HuH-7.5 (cell line): ENCODE measurements at places on chromosomes 6 and 20.

- DNase-seq, result no peak
These were observed 92.9 kb downstream of the PLEKHG1 start for GRCh38 chr6:150692604-150693003.

GRCh38 chr6:168122521-168122920 lies 43.5 kb upstream of the FRMD1 start:
- DNase-seq, result peak; percentile 0

DNA sequence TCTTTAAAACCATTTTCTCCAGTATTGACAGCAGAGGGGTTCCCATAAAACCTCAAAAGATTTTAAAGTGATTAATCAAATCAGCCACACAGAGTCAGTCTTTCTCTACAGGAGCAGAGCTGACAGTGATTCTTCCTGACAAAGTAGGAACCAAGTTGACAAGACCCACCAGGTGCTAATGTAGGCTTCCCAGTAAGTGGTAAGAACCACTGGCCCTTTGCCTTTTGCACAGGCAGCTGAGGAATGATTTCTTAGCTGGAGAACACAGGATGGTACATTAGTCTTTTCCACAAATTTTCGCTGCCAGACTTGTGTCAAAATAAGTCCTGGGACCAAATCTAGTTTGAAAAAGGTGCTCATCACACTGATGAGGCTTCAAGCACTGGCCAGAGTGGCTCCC lies 95.8 kb downstream of the ARMC2 start:
- DNase-seq, result no peak

GRCh38 chr20:11492386-11492785 lies 425.3 kb upstream of the BTBD3 start:
- DNase-seq, result no peak

- no peak for DNase-seq
These were observed 49.8 kb upstream of the LYRM2 start for GRCh38 chr6:89688328-89688727.

DNA sequence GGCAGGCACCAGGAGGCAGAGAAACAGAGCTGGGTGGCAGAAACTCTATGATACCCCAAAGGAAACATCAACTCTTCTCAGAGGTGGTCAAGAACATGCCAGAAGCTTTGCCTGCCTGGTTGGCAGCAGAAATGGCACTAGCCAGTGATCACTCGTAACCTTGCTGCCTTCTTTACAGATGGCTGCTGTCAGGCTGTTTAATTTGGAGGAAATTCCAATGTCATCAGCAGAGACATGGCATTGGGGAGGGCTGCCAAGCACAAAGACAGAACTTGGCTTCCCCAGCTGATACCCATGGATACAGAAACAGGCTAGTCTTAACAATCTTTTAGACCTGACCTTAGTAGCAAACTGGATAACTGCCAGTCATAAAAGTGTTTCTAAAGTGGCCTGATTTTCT lies 153.6 kb downstream of the GMPR start:
- DNase-seq, result no peak

- no peak for DNase-seq
These were observed 317.7 kb upstream of the ADGRB3 start for GRCh38 chr6:68317366-68317765.

DNA sequence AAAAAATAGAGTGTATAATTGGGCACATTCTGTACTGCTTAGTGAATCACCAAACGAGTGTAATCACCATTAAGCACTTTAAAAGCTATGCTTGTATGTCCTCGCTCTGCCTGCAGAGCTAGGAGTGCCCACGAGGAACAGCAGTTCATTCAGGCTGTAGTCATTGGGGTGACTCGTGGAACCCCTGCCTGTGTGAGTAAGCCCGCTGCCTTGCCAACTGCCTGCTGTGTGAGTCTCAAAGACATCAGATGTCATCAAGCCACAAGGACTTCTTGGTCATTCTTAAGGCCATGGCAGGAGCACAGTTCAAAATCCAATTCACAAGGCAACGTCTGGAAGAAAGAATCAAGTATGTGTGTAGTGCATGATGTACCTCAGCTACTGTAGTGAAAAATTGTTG lies 60.4 kb downstream of the FOXO3 start:
- no peak for DNase-seq

DNA sequence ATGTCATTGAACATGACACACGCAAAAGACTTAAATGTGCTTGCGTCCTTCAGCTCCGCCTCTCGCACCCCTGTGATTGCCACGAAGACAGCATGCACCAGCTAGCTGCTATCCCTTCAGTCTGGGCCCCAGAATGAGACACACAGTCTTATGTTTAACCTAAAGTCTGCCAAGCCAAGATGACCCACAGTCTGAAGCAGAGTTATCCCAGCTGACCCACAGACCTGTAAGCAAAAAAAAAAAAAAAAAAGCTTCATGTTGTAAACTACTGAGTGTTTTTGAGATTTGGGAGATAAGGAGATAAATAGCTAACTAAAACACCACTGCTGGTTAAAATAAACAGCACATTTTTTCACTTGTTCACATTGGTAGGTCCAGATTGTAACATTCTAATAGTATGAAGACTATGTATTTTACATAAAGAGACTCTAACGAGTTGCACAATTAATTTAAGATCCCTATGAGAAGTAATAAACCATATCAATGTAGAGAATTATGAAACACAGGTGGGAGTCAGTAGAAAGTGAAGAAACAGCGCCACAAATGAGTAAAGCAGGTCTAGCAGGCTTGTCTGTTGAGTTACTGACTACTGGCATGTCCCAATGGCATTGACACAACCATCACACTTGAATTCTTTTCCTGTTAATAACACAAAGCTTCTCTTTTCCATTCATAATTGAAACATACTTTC lies 47.4 kb upstream of the CCDC28A start:
- peak; percentile 19 for DNase-seq

- DNase-seq, result no peak
These were observed 36.1 kb downstream of the FGD2 start for GRCh38 chr6:37041521-37041920.

DNA sequence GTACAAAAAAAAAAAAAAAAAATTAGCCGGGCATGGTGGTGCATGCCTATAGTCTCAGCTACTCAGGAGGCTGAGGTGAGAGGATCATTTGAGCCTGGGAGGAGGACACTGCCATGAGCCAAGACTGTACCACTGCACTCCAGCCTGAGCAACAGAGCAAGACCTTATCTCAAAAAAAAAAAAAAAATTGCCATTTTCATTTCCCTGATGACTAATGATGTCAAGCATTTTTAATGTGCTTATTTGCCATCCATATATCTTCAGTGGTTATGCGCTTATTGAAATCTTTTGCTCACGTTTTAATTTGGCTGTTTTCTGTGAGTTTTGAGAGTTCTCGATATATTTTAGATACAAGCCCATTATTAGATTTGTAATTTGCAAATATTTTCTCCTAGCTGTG lies 46.7 kb downstream of the PFDN4 start:
- DNase-seq, result no peak

GRCh38 chr6:31763619-31763940 lies 1.1 kb downstream of the SAPCD1 start:
- no peak for DNase-seq

GRCh38 chr6:28347119-28347518 lies 2.6 kb upstream of the ZKSCAN3 start:
- no peak for DNase-seq

- no peak for DNase-seq
These were observed 23.9 kb downstream of the MAP7 start for GRCh38 chr6:136526196-136526930.

DNA sequence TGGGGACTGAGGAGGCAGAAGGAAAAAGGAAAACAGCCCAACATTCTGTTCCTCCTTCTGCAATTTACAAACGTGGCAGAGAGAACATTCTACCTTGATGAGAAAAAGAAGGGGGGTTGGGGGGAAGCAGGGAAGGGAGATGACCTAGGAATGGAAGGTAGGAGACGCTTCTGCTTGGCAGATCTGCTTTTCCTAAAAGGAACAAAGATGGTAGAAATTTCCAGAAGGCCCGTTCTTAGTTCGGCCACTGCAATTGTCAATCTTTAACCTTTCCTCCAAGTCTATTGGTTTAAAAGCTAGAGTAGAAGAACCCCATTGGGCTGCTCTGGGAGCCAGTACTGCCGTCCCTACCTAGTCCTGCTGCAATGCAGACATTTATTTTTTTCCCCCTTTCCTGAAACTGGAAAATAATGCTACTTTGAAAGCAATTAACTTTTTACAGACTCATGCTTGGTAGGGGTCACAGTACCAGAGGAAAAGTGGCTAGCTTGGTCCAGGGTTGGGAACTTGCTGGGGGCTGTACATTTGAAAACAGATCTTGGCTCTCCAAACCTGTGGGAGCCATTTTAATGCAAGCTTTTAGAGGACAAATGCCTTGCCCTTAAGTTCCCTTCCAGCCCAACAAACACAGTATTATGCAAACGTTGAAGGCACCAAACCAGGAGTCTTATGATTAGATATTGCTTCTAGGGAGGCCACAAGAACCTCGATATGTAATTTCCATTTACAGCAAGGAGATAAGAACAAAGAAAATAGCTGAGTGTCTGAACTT lies 2.6 kb downstream of the ZMYND8 start:
- DNase-seq, result no peak

GRCh38 chr20:63081831-63082230 lies 75.1 kb upstream of the BHLHE23 start:
- DNase-seq, result no peak

DNA sequence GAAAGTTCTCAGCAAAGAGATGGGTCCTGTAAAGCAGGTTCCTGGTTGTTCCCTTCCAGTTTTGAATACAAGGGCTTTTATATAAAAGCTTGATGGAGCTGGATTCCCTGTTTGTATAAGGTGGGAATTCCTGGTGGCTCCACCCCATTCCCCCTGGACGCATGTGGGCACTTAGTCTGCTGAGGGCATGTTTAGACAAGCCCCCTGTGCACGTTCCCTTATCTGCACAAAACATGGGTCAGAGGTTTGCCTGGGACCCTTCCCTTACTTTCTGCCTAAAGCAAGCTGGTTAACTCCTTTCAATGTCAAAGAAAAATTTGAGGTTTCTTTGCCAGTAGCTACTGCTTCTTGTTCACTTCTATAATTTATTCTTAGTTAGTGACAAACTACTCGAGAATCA lies 181.1 kb downstream of the BCKDHB start:
- DNase-seq, result no peak

DNA sequence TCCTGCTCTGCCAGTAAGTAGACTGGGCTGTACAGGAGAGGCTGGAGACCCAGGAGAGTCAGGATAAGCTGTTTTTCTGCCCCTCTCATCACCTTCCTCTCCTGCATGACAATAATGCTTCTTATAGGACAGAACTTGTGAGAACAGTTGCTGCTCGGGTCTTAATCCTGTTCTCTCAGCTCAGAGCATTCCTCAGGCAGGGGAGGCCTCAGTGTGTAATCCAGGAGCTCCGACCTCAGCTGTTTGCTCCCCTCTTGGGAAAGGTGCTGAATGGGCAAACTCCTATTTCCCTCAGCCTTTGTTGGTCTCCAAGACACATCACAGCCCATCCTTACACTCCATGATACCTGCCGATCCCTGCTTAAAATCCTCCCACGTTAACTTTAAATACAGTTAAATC lies 134.9 kb upstream of the LRFN2 start:
- DNase-seq, result no peak

DNA sequence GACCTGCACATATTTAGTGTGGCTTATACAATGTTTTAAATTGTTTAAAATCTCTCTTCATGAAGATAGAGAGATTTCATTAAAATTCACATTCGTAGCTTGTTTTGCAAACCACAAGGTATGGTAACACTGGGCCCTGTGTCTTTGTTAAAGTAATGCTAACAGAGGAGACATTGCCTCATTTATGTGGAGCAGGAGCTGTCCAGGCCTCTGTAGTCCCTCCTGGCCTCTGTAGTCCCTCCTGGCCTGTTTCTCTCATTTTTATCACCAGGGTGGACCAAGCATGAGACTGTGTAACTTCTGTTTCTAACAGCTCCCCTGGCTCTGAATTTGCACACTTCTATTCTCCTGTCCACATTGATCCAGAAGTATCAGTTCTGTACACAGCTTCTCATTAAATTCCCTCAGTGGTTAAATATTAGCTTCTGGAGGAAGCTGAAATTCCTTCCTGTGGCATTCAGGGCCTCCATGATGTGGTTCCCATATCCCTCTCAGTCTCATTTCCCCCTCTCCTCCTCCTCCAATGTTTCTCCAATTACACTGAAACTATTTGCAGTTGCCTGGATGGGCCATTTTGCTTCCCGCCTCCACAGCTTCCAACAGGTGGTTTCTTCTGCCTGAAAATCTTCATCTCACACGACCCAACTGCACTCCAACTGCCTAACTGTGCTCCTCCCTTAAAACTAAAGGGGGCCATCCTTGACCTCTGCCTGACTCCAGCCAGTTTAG lies 340.4 kb downstream of the SYNE1 start:
- DNase-seq, result no peak

DNA sequence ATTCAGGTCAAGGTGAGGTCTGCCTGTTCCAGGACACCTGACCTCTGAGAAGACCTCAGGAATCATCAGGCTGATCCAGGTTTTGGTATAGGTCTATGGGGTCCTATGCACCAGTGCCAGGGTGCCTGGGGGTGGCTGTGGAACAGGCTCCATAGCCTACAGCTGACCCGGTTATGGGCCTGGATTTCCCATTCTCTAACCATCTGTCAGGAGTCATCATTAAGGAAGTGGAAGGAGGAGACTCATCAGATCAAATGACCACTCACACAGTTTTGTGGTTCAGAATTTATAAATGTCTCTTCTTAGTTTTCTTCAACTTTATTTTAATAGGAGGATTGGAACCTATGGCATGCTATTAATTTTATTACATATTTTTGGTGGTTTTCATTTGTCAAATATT lies 14.8 kb downstream of the PLA2G7 start:
- no peak for DNase-seq

- no peak for DNase-seq
These were observed 152.1 kb upstream of the RIN2 start for GRCh38 chr20:19605786-19606485.

GRCh38 chr6:131949909-131950766 lies 1.0 kb downstream of the CCN2 start:
- peak; percentile 59 for DNase-seq

GRCh38 chr20:10113746-10114145 lies 79.0 kb downstream of the ANKEF1 start:
- DNase-seq, result no peak

DNA sequence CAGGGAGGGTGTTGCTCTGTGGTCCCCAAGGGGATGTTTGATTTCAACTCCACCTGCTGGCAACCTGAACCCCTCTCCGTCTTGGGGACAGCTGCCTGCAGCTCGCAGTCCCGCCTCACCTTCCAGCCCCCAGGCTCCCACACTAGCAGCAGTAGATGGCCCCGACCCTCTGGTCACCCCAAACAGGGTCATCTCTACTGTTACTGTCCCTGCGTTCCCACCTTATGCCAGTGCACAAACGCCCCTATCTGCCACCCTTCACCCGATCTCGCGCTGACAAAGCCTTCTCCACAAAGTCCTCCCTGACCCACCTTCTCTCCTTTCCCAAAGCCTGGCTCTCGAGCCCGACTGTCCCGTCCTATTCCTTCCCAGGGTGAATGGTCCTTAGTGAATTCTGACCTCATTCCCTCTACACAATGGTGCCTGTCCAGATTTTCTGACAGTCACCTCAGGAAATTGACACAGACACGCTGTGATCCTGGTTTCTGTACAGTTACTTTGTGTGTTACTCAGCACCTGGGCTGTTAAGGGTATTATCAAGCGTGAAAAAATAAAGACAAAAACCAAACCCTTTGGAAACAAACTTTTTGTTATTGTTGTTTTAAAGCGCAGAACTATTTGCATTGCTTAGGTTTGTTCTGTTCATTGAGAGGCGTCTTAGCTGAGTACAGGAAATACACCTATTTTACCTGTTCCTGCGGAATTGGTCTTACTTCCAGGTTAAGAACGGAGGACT lies 728 bp downstream of the FUT9 start:
- no peak for DNase-seq
